NCI-H774 (cell line): ENCODE measurements at places on chromosomes 6 and 20.
A peak's percentile ranks its signal among the peaks of the same experiment; 100 is the strongest.

GRCh38 chr6:67127041-67127440 is 1420.0 kb upstream of the EYS start:
- DNase-seq, result no peak

DNA sequence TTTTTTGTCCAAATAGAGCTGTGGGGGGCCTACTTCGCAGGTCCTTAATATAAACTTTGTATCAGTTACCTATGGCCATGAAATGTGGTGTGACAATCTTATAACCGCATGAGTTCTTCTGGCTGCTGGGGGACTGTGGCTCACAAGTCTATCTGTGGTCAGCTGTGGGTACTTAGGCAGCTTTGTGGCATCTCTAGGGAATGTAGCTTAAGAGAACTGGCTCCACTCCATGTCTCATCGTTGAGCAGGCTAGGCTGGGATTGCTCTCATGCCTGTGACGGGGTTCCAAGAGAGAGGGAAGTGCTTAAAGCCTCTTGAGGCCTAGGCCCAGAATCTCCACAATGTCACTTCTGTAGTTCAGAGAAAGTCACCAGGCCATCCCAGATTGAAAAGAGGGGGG is 140.5 kb downstream of the BTBD3 start:
- no peak for DNase-seq

- DNase-seq, result no peak
These were observed 541.5 kb downstream of the CD83 start for GRCh38 chr6:14658886-14659561.

DNA sequence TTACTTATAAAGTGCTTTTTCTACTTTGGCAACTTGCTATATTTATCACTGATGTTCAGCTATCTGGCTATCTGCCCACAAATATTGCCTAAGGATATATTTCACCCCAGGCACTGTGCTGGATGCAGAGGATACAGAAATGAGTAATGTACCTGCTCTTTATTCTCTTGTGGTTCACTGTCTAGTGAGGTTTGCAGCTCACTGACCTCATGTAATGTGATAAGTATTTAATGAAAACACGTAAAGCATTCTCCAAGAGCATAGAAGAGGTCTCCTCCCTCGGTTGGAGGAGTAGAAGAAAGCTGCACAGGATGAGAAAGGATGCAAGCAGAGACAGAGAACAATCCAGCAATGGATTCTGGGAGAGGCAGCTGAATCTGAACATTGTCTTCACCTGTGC is 610.7 kb downstream of the CBLN4 start:
- no peak for DNase-seq

- DNase-seq, result no peak
These were observed 67.4 kb upstream of the SNRPB2 start for GRCh38 chr20:16662467-16662866.

DNA sequence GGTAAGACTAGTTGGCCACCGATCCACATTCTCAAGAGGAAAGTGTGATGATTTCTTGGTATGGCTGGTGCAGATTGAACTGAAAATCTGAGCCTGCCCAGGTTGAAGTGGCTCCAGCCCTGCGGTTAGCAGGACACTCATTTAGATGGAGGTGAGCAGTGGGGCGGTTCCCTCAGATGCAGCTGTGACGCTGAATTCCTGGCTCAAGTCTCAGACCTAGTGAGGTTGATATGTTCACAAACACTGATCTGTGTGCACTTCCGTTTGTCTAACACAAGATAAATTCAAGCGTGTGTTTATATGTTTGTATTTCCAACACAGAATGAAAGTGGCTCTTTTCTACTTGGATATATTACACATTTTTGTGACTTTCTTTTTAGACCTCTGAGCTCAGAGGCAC is 83.4 kb upstream of the FRMD1 start:
- DNase-seq, result peak; percentile 70

- no peak for DNase-seq
These were observed 16.1 kb upstream of the ZNF76 start for GRCh38 chr6:35243386-35243958.

- DNase-seq, result no peak
These were observed 51.2 kb upstream of the GPR31 start for GRCh38 chr6:167208819-167209576.

DNA sequence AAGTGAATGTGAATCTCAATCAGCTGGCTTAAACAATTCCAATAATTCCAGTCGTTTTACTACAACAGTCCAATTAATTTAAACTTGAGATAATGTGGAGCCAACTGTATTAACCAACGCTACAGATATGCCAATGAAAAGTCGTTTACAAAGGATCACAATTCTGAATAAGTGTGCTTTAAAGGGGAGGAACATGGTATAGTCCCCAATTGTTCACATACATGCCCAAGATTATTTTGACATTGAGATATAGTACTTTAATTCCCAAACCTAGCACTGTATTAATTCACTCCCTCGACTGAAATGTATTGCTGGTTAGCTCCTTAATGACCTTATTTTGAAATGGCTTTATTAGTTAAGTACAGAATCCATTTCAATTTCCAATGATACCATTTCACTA is 2.5 kb downstream of the AKIRIN2 start:
- no peak for DNase-seq

GRCh38 chr6:170114956-170115855 is 175.7 kb downstream of the DLL1 start:
- DNase-seq, result no peak

DNA sequence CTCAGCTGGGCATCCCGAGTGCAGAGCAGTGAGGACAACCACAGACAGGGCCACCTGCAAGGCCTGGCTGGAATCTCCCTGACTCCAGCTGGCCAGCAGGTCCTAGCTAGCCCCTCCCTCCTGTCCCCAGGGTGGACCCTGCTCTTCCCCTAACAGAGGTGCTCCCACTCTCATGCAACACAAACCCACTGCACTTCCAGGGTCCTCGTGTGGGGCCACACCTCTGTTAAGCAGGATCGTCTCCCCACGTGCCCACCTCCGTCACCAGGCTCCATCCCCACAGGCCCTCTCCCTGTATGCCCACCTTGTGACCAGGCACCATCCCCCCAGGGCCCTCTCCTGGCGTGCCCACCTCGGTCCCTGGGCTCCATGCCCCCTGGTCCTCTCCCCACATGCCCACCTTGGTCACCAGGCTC is 17.3 kb downstream of the TAF4 start:
- DNase-seq, result no peak

DNA sequence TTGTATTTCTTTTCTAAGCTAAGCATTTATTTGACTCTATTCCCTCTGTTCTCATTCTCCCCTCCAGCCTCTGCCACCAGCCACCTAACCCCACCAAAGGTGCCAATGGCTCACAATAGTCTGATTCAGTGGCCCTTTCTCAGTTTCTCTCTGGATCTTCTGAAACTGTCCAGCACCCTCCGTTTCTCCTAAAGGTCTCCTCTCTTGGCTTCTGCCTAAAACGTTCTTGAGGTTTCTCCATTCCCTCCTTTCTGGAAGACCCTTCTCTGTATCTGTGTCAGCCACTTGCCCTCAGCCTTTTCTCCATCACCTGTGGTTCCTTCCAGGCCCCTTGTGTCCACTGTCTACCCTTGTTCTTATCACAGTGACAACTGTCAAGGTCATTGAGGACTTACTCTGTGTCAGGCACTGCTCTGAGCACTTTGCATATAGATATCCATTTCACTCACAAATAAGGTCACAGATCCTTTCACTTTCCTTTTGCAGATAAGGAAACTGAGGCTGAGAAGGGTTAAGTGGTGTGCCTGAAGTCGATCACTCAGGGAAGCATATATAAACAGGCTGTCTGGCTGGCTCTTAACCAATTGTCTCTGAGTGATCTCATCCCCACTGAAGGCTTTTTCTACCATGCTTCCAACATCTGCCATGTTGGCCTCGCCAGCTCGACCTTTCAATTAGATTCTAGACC is 48.1 kb downstream of the FOXA2 start:
- no peak for DNase-seq

GRCh38 chr6:26365633-26365995 is 616 bp downstream of the BTN3A2 start:
- DNase-seq, result no peak

- DNase-seq, result peak; percentile 88
These were observed 25.5 kb downstream of the BANF2 start for GRCh38 chr20:17725094-17725835.

DNA sequence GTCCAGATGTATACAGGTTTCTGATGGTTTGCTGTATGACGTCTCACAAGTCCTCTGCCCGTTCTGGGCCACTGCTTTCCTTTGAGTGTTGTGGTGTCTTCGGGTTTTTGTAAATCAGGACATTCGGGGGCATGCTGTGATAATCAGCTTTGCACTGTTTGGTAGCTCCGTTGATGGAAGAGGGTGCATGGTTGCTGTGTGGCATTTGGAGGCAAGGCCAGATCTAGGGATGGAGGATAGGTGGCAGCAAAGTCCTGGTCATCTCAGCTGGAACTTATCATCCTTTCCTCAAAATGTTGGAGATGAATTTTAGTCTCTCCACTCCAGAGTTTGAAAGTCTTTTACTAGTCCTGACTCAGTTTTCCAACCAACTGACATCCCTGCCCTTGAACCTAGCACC is 91.0 kb downstream of the SCP2D1 start:
- DNase-seq, result no peak

DNA sequence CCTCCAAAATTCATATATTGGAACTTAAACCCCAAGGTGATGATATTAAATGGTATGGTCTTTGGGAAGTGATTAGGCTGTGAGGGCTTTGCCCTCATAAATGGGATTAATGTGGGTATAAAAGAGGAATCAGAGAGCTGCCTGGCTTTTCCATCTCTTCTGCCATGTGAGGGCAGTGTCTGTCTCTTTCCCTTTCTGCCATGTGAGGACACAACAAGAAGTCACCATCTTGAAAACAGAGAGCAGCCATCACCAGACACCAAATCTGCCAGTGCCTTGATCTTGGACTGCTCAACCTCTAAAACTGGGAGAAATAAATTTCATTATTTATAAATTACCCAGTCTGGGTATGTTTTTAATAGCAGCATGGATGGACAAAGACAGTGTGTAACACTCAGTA is 263.0 kb downstream of the PAX1 start:
- no peak for DNase-seq

DNA sequence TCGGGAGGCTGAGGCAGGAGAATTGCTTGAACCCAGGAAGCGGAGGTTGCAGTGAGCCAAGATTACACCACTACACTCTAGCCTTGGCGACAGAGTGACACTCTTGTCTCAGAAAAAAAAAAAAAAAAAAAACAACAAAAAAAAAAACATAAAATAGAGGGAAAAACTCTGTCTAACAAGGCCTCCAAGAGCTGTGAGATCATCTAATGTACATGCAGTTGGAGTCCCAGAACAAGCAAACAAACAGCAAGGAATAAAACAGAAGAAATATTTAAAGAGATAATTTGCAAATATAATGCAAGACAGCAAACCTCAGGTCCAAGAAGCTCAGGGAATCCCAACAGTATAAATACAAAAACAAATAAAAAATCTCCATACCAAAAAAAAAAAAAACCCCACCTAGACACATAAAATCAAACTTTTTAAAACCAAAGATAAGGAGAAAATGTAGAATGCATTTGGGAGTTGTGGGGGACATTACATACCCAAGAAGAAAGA is 35.0 kb upstream of the CCR6 start:
- DNase-seq, result no peak

- DNase-seq, result no peak
These were observed 9.5 kb downstream of the RPL10A start for GRCh38 chr6:35477551-35478179.

DNA sequence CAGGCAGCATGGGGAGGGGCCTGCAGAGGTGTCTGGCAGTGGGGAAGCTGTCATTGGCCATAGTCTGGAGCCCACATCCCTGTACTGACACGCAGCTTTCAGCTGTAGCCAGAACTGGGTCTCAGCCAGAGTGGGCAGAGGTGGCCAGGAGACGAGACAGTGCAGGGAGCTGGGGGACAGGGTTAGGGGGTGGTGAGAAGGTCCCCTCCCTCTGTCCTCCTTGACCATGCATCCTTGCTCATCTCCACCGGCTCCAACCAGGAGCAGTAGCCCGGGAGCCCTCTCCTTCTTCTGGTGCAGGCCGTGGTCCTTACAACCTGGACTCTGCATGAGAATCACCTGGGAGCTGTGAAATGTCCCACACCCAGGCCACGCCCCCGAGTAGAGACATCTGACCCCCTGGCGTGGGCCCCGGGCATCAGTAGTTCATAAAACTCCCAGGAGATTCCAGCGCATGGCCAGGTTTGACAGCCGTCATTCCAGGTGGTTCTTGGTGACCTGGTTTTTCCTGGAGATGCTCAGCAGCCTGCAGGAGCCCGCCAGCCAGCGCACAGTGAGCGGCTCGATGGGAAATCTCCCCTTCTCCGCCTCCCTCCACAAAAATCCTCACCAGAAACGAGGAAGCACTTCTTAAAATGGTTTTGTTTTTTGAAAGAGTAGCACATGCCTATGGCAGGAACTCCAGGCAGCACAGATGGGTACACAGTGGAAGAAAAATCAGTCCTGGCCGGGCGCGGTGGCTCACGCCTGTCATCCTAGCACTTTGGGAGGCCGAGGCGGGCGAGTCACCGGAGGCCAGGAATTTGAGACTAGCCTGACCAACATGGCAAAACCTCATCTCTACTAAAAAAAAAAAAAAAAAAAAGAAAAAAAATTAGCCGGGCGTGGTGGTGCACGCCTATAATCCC is 56.2 kb downstream of the ADNP start:
- no peak for DNase-seq

GRCh38 chr6:42013134-42013516 is 37.2 kb upstream of the TAF8 start:
- no peak for DNase-seq

GRCh38 chr6:37653933-37654565 is 43.6 kb downstream of the MDGA1 start:
- DNase-seq, result no peak

- no peak for DNase-seq
These were observed 99.3 kb downstream of the BMP2 start for GRCh38 chr20:6866741-6867140.

GRCh38 chr6:12291839-12292604 is 1.9 kb downstream of the EDN1 start:
- DNase-seq, result no peak

DNA sequence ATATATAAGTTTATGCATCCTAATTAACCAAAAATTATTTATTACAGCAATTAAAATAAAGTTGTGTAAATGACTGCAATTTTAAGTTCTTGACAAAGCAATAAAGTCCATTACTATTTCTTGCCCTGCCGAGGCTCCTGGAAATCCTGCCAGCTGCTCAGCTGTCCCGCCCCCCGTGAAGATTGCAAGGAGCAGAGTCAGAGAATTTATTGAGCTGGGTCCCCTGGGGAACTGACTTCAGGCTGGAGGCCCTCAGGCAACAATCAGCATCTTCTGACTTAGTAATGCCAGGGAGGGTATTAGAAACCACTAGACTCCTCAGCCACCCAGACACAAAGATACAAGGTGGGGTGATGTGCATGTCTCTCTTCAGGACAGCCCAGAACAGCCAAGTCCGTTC is 92.3 kb downstream of the EDN3 start:
- DNase-seq, result no peak

DNA sequence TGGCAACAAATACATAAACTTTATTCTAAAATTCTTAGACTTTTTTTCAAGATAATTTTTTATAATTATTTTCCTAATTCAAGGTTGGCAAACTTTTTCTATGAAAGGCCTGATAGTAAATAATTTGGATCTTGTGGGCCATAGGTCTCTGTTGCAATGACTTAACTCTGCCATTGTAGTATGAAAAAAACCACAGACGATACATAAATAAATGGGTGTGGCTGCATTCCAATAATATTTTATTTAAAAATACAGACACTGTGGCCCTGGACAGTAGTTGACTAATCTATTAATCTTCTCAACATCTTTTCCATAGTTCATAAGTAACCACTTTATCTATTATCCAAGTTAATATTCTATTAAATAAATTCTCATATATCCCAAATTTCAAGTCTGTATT is 281.1 kb downstream of the SYNE1 start:
- no peak for DNase-seq
